Osteocyte (in vitro differentiated cells): ENCODE measurements at places on chromosomes 11 and 22.

DNA sequence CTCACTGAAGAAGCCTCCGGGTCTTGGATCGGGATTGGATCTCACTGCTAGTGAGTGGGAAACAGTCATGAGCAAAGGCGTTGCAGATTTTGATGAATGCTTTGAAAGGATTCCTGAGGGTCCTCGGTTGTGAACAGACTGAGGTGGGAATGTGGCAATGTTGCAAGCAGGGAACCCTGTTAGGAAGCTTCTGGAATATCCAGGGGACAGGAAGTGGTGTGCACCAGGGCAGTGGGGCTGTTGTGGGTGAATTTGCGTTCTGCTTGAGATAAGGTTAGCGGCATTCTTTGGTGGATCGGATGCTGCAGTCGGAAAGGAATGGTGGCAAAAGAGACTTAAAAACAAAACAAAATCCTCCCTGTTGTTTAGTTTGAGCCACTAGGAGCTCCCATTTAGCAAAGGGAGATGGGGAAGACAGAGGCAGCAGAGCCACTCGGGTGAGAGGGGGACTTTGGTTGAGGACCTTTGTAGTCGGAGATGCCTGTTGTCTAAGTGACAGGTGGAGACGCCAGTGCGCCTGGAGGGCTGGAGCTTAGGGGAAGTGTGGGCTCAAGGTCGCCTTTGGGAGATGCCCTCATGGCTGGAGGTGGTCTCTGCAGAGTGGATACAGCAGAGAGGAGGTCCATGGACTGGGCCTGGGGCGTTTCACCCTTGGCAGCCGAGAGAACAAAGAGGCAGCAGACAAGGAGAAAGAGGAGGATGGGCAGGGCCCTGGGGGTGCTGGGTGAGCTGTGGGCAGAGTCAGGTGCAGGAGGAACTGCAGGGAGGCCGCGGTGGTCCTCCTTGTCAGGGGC lies 37.6 kb downstream of the CSF2RB start:
- no peak for DNase-seq

DNA sequence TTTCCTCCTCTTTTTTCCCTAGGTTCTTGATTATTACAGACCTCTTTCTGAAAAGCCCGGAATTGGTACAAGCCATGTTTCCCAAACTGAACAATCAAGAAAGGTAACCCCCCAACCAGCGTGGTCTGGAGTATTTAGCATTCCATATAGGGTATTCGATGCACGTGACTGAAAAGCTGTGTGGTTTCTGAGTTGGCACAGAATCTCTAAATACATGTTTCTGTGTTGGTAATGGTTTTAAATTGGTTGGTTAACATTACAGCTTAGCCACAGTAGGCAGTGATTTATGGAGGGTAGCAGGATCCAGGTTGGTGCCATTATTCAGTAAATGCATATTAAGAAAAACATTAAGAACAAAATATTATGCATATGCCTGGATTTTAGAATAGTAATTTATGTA lies 46.8 kb downstream of the ATXN10 start:
- DNase-seq: no peak

DNA sequence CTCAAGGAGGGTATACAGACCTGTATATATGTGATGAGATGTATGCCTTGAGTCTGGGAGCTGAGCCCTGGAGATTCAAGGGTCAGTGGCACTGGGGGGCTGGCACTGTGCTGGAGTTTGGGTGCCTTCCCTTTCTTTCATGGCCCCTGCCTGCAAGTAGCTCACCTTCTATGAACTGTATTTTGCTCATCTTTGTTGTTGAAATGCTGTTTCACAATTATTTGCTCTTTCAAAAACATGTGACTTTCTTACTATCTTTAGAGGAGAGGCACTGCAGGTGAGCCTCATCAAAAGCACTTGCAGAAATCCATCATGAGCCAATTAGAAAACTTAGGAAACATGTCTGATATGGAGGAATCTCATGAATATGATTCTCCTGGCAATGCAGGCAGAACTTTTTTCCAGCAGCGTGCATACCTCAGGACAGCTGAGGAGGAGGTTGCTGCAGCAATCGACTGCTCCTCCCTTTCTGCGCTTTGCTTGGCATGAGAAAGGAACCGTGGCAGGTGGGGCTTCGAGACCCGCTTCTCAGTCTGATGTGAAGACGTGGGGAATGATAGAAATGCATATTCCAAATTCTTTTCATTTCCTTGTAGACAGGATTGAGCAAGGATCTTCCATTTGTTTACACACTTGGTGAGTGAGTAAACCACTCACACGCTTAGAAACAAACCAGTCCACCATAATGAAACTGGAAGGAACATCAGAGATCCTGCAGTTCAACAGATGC lies 178.4 kb upstream of the E2F8 start:
- no peak for DNase-seq

GRCh38 chr11:129637473-129637872 lies 178.2 kb upstream of the TMEM45B start:
- DNase-seq: no peak

GRCh38 chr11:1514336-1515061 lies 27.9 kb upstream of the MOB2 start:
- DNase-seq: no peak

GRCh38 chr11:120137611-120138521 lies at the start of gene TRIM29:
Gene TRIM29 (minus strand): TSS chr11:120138113. CDS start chr11:120138031, 82 bp downstream.
- peak; percentile 78 for DNase-seq

- DNase-seq: no peak
These were observed 496.2 kb upstream of the CCDC90B start for GRCh38 chr11:83782329-83782728.

- no peak for DNase-seq
These were observed 42.9 kb downstream of the ARFGAP3 start for GRCh38 chr22:42814215-42814614.

DNA sequence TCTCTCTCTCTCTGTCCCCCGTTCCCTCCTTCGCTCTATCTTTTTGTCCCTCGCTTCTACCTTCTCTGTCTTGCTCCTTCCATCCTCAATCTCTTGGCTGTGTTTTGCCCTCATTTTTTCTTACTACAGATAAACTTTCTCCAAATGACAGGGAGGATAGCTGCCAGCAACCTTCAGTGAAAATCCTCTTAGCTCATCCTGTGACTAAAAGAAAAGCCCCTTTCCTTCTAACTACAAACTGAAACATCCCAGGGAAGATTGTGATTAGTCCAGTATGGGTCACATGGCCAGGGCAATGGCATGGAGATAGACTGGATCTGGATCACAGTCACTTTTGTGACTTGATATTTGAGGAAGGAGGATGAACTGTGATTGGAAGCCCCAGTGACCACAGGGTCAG lies 10.4 kb downstream of the SPON1 start:
- DNase-seq: no peak
